ENCODE measurements at places on chromosomes 13 and 19.

- DNase-seq: no peak
Observed at GRCh38 chr13:58804832-58805231, 1173.3 kb downstream of the PCDH17 start.

GRCh38 chr13:110306960-110307766 lies at the start of the genes COL4A1 and COL4A2:
Gene COL4A1, minus strand, starts transcription at chr13:110307157. Its CDS starts 130 bp downstream, at chr13:110307027.
Gene COL4A2, plus strand, starts transcription at chr13:110307284. Its CDS starts 620 bp downstream, at chr13:110307904.
- no peak for DNase-seq

DNA sequence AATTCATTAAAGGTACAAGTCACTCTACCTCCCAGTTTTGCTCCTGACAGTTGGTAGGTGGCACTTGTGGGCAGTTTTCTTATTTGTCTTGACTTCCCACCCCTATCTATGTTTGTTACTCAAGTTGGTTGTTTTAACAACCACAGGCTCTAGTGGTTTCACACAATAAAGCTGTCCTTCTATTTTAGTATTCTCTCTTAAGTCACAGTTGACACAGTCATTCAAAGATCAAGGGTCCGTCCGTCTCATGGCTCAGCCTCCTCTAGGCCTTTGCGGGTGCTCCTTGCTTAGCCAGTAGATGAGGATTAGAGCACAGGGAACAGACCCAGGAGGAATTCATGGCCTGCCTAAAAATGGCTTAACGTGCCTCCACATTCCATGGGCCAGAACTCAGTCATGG lies 573.7 kb downstream of the IRS2 start:
- DNase-seq: no peak

DNA sequence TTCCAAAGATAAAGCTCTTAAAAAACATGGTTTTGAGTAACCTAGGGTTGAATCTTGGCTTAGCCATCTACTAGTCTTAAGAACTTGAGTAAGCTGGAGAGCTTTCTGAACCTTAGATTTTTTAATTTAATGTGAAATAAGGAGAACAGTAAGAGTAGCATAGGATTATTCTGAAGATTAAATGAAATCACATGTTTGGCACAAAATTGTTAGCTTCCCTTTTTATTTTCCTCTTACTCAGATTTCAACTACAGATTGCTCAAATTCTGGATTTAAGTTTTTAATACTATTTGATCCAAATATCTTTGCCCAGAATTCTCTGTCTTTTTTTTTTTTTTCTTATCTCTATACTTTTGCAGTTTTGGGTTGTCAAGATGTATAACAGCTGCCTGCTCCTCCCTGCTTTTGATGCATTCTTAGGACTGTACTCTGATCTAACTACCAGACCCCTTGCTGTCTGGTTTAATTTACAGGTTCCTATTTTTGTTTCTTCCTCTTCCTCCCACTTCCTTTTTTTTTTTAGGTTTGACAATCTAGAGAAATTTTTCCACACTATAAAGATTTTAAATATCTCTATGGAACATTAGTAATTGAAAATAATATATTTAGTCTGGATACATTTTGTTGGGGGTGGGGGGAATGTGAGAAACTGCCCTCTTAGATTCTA lies 12.3 kb downstream of the POMP start:
- no peak for DNase-seq

- no peak for DNase-seq
Observed at GRCh38 chr13:33072282-33072681, 56.1 kb downstream of the KL start.
